ENCODE measurements at places on chromosomes 1 and 21. TPM values are rescaled to one million over a fixed set of nuclear protein-coding genes. Genes with fewer than 3 reads are reported as not detected.
A peak's percentile ranks its signal among the peaks of the same experiment; 100 is the strongest.

The HAO2 gene
- total RNA-seq: not detected

The CAMK2N1 gene
- 0.44 TPM for total RNA-seq

The CD1B gene
- total RNA-seq: not detected

DNA sequence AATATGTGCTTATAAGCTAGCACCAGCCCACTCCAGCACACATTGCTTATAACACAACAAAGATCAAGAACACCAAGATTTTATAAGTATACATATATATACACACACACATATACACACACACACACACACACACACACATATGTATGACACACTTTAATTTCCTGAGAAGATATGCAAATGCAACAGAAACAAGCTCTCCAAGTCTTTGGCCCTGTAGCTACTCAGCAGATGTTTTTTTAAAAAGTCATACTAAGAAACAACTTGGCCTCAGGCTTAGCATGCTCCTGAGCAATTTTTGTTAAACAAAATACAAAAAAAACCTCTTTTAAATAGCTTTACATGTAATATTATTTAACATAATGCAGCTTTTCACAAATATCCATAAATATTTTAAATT lies 11.1 kb downstream of the TNFSF18 start:
- no peak for DNase-seq

DNA sequence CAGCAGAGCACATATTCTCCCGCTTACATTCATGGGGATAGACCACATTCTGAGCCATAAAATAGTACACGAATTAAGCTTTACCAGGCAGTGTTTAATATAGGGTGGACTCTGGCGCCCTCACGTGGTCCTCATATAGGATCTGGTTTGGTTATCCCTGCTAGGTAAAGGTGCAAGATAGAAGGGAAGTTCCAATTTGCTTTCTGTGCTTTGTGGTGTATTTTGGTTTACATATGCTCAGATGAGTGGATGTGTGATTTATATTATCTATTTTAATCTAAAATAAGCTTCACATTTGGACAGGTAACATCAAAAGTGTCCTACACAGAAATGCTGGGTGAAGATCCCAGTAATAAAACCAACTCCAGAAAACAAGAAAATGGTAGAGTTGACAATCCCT lies 3.6 kb downstream of the CR1 start:
- peak; percentile 81 for DNase-seq

DNA sequence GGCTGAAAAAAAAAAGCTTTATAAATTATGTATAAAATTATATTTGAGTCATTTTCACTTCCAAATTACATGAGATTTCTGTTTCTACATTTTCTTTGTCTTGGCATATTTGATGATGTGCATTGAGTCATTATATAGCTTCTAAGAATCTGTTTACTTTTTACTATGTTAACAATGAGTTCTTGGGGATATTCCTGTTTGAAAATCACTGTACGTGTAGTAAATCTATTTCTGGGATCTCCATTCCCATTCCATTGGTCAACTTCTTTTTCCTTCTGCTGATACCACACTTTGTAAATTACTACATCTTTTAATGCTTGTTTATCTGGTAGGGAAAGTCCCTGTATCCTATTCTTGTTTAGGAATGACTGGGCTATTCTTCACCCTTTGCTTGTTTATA lies 43.6 kb downstream of the TNFRSF9 start:
- no peak for DNase-seq

GRCh38 chr1:105894006-105894405 lies 1162.5 kb upstream of the PRMT6 start:
- no peak for DNase-seq

- no peak for DNase-seq
These were observed 162.4 kb upstream of the FMN2 start for GRCh38 chr1:239929317-239929716.

The AZIN2 gene
- 12.0 TPM for total RNA-seq

The SUSD4 gene
- total RNA-seq: 0.23 TPM

All from activated CD8-positive, alpha-beta T cell treated with anti-CD3 and anti-CD28 coated beads, Interleukin-2, amount 10 ng/mL, durations not matched to agents 7 days and 5 days (primary cell).